ENCODE measurements at places on chromosomes 12 and 14.
A peak's percentile ranks its signal among the peaks of the same experiment; 100 is the strongest.

GRCh38 chr12:5678176-5678575, 246.3 kb downstream of the NTF3 start:
- no peak for DNase-seq

- peak; percentile 23 for DNase-seq
Observed at GRCh38 chr14:103143506-103143905, 20.2 kb downstream of the TNFAIP2 start.

DNA sequence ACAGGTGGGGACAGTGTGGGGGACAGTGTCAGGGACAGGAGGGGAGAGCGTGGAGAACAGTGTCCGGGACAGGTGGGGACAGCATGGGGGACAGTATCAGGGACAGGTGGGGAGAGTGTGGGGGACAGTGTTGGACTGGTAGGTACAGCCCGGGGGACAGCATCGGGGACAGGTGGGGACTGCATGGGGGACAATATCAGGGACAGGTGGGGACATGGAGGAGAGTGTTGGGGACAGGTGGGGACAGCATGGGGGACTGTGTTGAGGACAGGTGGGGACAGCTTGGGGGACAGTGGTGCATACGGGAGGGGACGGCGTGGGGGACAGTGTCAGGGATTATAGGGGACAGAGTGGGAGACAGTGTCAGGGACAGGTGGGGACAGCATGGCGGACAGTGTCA, 212.3 kb downstream of the TMEM121 start:
- no peak for DNase-seq

DNA sequence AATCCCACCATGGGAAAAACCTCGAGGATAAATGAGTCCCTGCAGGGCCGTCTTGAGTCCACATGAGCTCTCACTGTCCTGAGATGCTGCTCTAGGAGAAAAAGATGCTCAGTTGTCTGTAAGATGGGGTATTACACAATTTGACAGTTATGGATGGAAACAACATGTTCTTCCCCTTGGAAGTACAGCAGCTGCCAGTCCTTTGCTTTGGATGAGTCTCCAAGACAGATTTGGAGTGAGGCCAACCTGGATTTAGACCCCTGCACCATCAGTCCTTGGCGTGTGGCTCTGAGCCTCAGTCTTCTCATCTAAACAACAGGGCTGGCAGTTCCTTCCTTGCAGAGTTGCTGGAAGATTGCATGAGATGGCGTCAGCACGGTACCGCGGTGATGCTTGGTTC, 309.1 kb upstream of the FKBP4 start:
- no peak for DNase-seq

DNA sequence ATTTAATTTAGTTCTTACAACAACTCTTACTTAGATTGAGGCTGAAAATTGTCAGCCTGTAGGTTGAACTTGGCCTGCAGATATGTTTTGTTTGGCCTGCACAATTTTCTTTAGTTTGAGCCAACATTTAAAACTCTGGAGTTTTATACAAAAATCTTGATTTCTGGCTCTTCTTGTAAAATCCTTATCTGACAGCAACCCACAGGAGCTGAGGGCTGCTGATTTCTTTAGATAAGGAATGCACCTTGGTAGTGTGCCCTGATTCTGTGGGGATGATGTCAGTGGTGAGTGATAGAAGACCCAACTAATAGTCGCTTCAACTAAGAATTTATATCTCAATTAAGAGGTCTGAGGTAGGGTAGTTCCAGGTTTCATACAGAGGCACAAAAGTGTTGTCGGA, 49.5 kb downstream of the SOCS2 start:
- DNase-seq: peak; percentile 64

DNA sequence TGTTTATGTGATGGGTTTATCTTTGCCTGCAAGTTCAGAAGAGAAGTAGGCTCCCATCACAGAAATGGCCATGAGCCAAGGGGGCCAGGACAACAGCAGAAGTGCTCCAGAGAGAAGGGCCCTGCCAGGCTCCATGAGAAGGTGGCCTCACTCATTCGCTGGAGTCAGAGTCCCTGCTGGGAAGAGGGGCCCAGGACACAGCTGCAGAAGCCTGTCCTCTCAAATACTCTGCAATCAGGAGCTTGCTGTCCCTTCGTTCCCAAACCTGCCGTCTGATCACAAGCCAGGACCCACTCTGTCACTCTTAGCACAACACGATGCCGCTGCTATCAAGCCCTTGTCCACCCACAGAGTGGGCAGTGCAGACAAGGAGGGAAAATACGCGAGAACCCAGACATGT, 306.2 kb upstream of the FKBP4 start:
- DNase-seq: no peak

GRCh38 chr12:106137530-106138356, 1.0 kb downstream of the NUAK1 start:
- DNase-seq: peak; percentile 34

DNA sequence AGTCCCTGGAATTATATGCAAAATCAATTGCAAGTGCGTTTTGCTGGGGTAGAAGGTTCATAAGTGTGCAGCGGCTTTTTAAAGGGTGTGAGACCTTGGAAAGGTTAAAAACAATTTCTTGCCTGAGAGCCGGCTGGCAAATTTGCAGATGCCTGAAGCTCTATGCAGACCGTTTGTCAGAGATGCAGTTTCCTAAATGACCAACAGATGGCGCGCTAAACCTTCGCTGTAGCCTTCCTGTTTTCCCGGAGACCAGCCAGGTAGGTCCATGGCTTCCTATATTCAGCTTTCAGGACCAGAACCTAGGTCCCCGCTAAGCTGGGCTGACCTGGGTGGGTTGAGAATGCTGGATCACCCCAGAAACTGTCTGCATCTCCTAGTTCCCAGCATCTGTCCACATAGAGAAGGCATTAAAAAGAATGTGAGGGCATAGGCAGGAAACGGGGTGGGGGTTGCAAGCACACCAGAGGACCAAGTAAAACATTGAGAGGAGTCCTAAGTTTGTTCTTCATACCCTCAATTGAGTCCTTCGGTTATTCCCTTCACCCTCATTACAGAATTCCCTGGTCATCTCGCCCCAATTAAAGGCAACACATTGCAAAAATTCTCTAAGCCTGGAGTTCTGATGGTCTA, 5.7 kb upstream of the NOS1 start:
- peak; percentile 83 for DNase-seq

DNA sequence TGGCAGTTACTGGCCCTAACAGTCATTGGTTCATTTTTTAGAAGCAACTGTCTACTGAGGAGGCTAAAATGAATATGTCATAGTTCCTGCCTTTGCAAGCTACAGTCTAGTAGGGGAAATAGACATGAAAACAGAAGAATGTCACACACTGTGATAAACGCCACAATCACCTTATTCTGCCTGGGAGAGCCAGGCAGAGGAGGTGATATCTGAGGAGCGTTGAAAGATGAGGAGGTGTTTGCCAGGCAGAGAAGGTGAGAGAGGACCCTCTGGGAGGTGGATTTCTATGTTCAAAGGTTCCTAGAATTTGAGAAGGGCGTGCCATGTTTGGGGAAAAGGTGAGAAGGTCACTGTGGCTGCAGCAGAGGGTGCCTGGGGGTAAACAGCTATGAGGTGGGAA, 185.7 kb downstream of the PAX9 start:
- no peak for DNase-seq
